ENCODE measurements at places on chromosomes 2 and 18.

DNA sequence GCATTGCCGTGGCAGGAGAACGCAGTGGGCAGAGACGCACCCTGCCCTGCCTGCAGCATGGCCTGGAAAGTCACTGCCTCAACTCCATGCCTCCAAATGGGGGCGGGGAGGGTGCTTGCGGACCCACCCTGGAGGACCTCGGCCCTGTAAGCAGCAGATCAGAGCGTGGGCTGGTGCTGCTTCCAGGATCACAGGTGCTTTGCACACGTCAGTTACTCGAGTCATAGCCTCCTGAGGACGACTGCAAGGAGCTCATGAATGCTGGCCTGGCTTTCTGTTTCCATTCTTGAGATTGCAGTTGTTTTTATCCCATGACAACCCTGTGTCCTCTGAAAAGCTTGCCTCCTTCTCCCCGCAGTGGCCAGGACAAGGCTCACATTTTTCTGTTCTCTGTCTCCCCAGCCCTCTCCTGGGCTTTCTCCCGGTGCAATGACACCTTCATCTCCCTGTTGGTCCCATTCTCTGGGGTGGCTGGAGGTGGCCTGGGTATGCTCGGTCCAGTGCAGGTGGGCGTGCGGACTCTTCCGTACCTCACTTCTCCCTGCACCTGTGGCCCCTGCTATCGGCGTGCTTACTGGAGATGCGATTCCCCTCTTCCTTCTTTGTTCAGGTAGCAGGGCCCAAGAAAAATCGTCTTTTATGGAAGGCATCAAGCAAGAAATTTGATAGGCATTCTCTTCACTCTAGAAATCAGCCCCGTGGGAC lies 208.0 kb downstream of the GBX2 start:
- no peak for DNase-seq

DNA sequence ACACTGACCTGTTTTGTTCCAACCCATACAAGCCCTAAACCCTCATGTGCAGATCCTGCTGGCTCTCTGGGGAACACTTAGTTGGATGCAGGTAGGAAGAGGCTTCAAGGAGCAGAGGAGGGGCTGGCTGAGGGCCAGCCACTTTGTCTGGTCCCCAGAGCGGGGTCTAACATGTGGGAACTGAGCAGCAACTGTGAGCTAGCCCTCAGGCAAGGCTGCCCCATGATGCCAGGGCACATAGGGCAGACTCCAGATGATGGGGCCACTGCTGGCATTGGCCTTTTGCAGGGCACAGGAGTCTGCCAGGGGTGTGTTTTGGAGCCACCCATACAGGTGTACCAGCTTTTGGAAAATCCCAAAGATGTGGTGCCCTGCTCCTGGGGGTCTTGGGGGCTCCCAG lies 67.7 kb downstream of the HPCAL1 start:
- DNase-seq: no peak

- DNase-seq: no peak
Measured at GRCh38 chr2:38386821-38387220, 9.7 kb upstream of the ATL2 start.

DNA sequence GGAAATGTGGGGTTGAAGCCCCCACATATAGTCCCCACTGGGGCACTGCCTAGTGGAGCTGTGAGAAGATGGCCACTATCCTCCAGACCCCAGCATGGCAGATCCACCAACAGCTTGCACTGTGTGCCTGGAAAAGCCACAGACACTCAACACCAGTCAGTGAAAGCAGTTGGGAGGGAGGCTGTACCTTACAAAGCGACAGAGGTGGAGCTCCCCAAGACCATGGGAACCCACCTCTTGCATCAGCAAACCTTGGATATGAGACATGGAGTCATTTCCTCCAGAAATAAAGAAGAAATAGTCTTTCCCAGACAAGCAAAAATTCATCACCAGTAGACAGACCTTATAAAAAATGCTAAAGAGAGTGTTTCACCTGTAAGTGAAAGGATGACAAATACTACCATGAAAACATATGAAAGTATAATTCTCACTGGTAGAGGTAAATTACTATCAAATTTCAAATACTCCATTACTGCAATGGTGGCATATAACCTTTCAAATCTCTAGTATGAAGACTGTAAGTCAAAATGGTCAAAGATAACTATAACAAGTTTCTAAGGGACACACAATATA lies 152.6 kb upstream of the EPHA4 start:
- no peak for DNase-seq

- no peak for DNase-seq
Measured at GRCh38 chr2:3778851-3779495, 75.6 kb downstream of the DCDC2C start.

Measured in activated CD8-positive, alpha-beta memory T cell treated with anti-CD3 and anti-CD28 coated beads, Interleukin-2, amount 50 U/mL, for 48 hours (primary cell).